ENCODE measurements at places on chromosomes 6 and 20. TPM values are rescaled to one million over a fixed set of nuclear protein-coding genes. Genes with fewer than 3 reads are reported as not detected.

ADAM33 gene
- polyA plus RNA-seq: not detected

HDGFL1 gene
- not detected for polyA plus RNA-seq

DEFB132 gene
- polyA plus RNA-seq: not detected

DNA sequence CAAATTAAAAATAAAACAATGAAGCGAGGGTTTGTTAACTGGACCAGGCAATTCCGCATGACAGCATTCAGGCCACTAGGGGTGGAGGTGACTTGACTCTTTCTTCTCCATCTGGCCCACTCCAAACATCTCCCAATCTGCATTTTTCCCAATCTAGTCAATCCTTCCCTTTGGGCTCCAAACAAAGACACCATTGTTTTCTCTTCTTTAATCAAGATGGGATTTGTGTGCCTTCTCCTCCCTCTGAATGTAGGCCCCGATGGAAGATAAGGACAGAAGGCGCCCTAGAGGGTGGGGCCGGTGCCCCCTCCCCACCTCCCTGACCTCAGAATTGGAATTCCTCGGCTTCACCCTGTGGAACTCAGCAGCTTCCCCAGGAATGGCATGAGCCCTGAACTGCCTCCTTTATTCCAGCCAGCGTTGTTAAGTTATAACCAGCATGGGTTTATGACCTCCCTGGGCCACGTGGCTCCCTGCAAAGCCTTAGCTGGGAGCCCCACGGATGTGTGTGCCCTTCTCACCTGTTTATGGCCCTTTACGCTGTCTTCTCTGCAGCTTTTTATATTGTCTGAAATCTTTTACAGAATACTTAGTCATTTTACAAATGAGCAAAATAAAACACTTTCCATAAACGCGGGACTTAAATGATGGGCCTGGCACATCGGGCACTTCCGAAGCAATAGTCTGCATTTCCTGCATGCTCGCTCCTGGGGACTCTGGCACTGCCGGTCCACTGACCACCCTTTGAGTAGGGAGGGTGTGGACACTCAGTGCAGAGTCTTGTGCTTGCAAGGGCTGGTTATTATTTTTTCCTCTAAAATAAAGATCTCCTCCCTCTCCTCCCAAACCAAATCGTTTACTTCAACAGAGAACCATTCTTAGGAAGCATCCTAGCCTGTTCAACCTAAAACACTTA, 24.5 kb downstream of the OVOL2 start:
- DNase-seq: peak; percentile 25

- peak; percentile 81 for DNase-seq
These were observed 55.5 kb downstream of the ZHX3 start for GRCh38 chr20:41261790-41262717.

GRCh38 chr20:51540580-51540979, 1.9 kb downstream of the NFATC2 start:
- DNase-seq: no peak

- DNase-seq: peak; percentile 17
These were observed 800 bp upstream of the DYNLT1 start for GRCh38 chr6:158645064-158646022.

Data from mammary epithelial cell (primary cell).